Activated naive CD4-positive, alpha-beta T cell treated with anti-CD3 and anti-CD28 coated beads, Interleukin-2, amount 50 U/mL, for 72 hours (primary cell): ENCODE measurements at places on chromosomes 3 and 15. TPM values are rescaled to one million over a fixed set of nuclear protein-coding genes. Genes with fewer than 3 reads are reported as not detected.

GRCh38 chr3:139460076-139460475 is 16.2 kb downstream of the RBP2 start:
- no peak for DNase-seq

Gene ZCWPW2
- total RNA-seq, result 0.45 TPM

GRCh38 chr3:196063971-196064370 is 17.9 kb downstream of the TFRC start:
- DNase-seq, result no peak

Gene RLBP1
- not detected for total RNA-seq

DNA sequence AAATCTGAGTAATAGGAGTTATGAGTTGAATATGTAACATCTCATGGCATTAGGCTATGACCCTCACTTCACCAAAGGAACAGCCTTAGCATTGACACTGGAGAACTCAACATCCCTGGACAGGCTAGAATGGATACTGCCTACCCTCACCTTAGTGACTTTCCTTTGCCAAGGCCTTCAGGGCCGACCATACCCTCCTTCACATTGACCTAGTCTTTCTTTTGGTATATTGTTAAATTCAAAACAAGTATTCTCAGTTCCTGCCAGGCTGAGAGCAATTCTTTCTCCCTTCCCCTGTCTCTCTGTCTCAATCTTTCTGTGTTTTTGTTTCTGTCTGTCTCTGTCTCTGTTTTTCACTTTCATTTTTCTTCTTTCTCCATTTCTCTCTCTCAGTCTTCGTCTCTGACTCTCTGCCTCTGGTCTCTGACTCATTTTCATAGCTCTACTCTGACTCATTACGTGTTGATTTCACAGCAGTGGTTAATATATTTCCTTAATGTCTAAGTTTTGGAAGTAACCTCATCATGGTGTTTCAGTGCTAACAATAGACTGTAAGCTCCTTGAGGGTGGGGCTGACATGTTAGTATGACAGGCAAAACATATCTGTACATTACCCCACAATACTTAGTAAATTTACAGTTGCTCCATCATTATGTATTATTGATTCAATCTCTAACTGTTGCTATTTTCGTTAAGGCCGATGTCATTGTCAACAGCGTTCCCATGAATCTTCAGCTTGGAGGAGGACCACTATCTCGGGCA is 32.5 kb downstream of the PARP15 start:
- peak; percentile 35 for DNase-seq

GRCh38 chr3:112811131-112811884 is 35.4 kb downstream of the CD200R1L start:
- no peak for DNase-seq

GRCh38 chr3:127491323-127491722 is 99.2 kb downstream of the TPRA1 start:
- no peak for DNase-seq

Gene P2RY1
- 1.9 TPM for total RNA-seq

GRCh38 chr3:177646749-177647148 is 449.5 kb upstream of the TBL1XR1 start:
- no peak for DNase-seq

- no peak for DNase-seq
These were observed 27.2 kb downstream of the TNFAIP8L3 start for GRCh38 chr15:51067510-51067909.

DNA sequence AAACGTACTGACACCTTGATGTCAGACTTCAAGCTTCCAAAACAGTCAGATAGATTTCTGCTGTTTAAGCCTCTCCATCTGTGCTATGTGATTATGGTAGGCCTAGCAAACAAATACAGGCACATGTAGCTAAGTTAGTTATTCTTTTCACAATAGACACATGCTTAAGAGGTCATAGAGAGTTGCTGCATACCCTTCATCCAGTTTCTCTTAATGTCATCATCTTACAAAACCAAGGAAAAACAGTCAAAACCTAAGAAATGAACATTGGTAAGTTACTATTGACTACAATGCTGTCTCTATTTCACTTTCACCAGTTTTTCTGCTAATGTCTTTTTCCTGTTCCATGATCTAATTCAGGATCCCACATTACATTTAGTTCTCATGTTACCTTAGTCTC is 946.8 kb downstream of the TUSC7 start:
- DNase-seq, result no peak

GRCh38 chr3:54866251-54866650 is 61.6 kb downstream of the LRTM1 start:
- DNase-seq, result no peak

Gene RAB7A
- 283 TPM for total RNA-seq

DNA sequence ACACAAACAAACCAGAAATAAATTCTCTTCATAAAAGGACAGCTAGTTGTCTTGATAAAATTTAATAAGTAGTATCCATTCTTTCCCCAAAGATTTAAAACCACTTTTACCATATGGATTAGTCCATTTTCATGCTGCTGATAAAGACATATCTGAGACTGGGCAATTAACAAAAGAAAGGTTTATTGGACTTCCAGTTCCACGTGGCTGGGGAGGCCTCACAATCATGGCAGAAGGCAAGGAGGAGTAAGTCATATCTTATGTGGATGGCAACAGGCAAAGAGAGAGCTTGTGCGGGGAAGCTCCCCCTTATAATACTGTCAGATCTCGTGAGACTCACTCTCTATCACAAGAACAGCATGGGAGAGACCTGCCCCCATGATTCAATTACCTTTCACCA is 38.7 kb downstream of the C2CD4B start:
- DNase-seq, result no peak

GRCh38 chr3:127535901-127536829 is 54.4 kb downstream of the TPRA1 start:
- DNase-seq, result no peak

DNA sequence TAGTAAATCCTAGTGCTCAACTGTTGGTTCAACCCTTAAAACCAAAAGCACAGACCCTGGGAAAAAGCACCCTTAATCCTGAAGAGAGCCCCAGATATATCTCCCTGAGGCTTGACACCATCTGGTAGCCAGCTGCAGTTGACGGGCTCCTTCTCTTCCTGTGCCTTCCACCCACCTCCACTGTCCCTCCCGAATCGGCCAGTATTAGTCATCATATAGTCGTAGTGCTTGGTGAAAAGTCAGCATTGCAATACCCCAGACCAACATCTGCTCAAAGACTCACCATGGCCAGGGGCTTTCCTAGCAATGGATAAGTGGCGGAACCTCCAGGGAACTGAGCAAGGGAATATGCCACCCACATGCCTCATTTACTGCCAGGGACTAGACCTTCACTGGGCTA is 125.6 kb upstream of the CRBN start:
- DNase-seq, result no peak

Gene CPNE9
- not detected for total RNA-seq

DNA sequence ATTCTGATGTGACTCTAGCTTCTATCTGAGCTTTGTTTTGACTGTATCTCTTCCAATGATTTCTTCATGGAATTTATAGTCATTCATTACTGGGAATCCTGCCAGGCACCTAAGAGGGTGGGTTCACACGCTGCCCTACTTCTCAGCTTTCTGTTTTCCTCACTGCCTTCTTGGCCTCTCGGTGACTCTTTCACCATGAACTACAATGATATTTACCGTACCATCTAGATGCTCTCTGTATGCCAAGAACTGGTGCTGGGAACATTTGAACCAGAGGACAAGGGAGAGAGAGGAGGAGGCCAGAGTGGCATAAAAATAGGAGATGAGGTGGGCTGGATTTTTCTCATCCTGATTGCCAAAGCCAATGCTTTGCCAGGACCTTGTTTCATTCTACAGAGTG is 280.0 kb upstream of the P2RY1 start:
- DNase-seq, result no peak

DNA sequence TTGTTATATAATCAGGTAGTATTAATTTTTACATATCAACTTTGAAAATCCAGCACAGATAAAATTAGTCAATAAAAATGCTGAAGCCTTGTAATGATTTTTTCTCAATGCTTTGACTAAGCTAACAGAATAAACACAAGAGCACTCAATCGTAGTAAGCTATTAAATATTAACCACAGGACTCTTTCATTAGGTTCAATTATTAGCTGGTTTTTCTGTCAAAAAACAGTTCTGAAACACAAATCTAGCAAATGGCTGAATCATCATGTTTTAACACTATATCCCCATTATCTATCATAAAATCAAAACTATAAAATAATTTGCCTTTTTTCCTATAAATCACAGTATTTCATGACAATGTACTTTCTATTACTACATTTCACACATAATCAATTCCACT is 69.6 kb downstream of the PLOD2 start:
- no peak for DNase-seq

Gene MINAR1
- total RNA-seq, result 0.55 TPM

DNA sequence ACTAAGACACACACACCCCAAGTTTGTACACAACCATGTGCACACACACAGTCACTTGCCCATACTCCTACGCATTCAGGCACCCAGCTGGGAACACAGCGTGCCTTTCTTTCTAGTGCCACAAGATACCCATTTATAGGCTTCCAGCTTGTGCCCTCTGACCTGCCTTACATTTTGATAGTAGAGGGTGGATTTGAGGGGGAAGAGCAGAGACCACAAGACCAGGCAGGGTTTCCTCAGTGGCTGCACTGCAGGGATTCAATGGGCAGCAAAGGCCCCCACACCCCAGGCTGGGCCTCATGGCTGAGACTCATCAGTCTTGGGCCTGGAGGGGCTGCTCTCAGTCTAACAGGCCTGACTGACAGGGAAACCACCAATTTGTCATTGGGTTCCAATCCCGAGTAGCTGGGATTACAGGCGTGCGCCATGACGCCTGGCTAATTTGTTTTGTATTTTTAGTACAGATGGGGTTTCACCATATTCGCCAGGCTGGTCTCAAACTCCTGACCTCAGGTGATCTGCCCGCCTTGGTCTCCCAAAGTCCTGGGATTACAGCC is 18.8 kb upstream of the ANKDD1A start:
- DNase-seq, result peak; percentile 42

- no peak for DNase-seq
These were observed 34.2 kb upstream of the SPTBN5 start for GRCh38 chr15:41928100-41928499.

GRCh38 chr3:175493301-175493700 is 634.2 kb downstream of the NAALADL2 start:
- DNase-seq, result no peak

Gene ESYT3
- 0.35 TPM for total RNA-seq

Gene CCDC191
- total RNA-seq, result 4.0 TPM

DNA sequence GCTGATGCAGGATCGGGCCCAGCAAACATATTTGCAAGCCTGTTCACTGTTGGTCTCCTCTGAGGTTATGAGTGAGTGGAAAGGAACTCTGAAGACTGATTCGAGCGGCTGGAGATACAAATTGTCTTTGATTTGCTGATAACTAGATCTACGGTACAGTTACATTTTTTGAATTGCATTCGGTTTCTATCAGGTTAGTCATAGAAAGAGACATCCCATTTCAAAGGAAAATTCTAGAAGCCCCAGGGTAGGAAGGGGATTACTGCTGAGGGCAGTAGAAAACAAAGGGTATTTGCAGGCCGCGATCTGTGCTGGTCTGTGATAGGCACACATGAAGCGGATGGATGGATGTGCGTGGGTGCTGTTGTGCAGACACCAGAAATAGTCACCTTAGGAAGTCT is 228.4 kb downstream of the ITPR1 start:
- DNase-seq, result no peak

Gene KCNH8
- total RNA-seq, result not detected

- no peak for DNase-seq
These were observed 26.7 kb downstream of the ABHD2 start for GRCh38 chr15:89114990-89115389.

- no peak for DNase-seq
These were observed 196.7 kb downstream of the PLCH1 start for GRCh38 chr3:155548195-155548594.

DNA sequence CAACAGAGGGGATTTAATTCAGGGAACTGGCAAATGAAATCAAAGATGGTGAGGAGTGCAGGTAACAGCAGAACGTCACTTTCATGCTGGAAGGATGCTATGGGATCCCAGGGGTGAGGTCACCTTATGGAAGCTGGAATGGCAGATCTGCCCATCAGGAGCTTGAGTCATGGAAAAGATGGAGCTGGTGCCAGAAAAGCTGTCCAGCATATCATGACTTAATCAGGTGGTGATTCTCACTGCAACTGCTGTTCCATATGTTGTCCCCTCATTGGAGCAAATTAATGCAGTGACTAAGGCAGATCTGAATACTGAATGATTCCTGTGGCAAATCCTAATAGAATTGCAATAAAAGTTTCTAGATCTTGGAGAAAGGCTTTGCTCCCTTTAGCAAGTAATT is 38.4 kb downstream of the HHLA2 start:
- DNase-seq, result no peak

Gene CD86
- 0.49 TPM for total RNA-seq

Gene CCDC39
- 0.09 TPM for total RNA-seq

Gene YEATS2
- 43.3 TPM for total RNA-seq

Gene FBXO40
- total RNA-seq, result not detected

Gene MESP2
- not detected for total RNA-seq

DNA sequence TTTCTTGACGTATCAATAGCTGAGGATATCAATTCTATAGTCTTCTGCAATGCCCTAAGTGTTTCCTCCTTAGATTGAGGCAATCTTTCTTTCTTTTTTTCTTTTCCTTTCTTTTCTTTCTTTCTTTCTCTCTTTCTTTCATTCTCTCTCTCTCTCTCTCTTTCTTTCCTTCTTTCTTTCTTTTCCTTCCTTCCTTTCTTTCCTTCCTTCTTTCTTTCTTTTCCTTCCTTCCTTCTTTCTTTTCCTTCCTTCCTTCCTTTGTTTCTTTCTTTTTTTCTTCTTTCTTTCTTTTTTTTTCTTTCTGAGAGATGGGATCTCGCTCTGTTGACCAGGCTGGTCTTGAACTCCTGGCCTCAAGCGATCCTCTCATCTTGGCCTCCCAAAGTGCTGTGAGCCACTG is 10.0 kb upstream of the DNAAF4 start:
- DNase-seq, result no peak

- DNase-seq, result no peak
These were observed 58.1 kb downstream of the SNX4 start for GRCh38 chr3:125461896-125462295.

DNA sequence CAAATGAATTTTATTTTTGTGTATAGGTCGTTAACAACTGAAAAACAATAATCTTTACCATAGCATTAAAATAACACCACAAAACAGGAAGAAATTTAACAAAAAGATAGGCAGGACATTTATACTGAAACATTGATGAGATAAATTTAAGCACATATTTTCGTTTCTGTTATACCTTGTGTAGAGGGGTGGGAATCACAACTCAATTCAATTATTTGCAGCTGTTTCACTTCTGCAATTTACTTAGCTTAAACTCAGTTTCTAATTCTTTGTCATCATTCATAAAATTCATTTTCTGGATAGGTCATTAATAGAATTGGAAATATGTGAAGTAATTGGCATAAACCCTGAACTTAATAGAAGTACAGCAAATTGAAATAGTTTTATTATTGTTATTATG is 42.3 kb downstream of the TP63 start:
- no peak for DNase-seq
